ENCODE measurements at places on chromosomes 7 and 10.

GRCh38 chr10:50508315-50509051 lies 115.3 kb downstream of the SGMS1 start:
- peak; percentile 20 for DNase-seq

GRCh38 chr7:31664890-31665289 lies 22.1 kb upstream of the PPP1R17 start:
- no peak for DNase-seq

DNA sequence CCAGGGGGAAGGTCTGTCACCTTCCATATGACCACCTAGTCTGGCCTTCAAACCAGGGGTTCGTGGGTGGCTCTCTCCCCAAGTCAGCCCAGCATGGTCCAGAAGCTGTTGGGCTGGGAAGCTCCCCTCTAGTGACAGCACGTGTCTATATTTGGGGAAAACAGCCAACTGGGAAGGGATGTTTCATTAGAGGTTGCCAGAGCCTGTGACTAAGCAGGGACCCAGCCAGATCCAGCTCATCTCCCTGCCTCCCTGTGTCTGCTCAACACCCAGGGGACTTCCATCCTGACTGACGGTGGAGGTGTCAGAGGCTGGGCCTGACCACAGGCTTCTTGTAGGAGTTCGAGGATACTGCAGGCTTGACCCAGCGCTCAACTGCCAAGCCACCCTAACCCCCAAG lies 10.5 kb downstream of the STYXL1 start:
- no peak for DNase-seq

GRCh38 chr10:60206735-60207134 lies 182.9 kb downstream of the ANK3 start:
- no peak for DNase-seq

DNA sequence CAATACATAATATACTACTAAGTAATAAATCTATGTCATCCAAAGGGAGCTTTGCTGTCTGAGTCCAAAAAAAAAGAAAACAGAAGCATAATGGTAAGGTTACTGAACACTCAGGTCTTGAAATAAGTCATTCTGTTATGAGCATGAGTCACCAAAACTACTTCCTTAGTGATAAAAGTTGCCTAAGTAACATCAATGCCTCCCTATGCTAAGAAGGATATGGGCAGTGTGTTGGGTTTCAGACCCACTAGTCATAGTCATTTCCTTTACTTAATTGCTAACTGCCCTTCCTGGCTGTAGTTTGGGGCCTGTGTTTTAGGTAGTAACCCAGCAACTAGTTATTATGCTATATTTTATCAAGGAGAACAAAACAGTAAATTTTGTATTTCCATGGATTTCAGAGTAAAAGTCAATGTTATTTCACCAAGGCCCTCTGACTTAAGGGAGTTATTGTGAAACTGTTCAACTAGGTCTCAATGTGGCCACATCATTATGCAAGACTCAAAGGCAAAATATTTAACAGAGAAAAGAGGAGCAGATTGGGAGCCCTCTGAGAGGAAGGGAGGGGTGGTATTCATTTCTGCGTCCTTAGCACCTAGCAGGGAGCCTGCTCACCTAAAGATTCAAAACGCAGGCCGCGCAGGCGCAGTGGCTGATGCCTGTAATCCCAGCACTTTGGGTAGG lies 11.7 kb upstream of the VIM start:
- DNase-seq: no peak

DNA sequence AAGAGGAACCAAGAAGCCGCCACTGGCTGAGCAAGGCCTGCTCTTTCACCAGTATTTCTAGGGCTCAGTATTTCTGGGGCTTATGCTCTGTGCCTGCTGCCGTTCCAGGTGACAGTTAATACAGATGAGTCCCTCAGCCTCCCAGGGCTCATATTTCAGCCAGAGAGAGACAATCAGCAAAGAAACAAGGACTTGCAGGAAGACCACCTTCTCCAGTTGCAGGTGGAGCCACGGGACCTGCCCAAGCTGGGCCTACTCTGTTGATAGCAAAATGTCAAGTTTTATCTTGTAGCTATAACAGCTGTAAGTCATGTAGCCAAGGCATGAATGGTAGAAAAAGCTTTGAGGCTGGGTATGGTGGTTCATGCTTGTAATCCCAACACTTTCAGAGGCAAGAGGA lies 42.7 kb downstream of the NPTX2 start:
- DNase-seq: no peak

DNA sequence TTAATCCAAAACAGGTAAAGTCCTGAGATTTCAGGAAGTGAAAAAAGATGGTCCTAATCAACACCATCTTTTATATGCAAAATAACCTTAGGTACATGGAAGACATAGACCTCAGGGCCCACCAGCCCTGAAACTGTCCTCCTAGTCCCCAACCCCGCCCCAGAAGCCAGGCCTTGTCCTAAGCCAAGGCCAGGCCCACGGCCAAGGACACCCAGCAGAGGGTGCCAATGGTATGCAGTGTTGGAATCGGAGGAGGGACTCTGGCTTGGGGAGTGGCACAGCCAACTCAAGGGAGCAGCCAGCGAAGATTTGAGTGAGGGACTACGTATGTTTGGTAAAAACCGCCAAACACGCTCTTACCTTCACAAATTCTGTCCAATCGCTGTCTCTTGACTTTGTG lies 96.7 kb downstream of the ZRANB1 start:
- DNase-seq: no peak

GRCh38 chr7:116787881-116788280 lies 74.5 kb upstream of the CAPZA2 start:
- DNase-seq: no peak

- no peak for DNase-seq
Measured at GRCh38 chr7:146172112-146172511, 55.5 kb downstream of the CNTNAP2 start.

DNA sequence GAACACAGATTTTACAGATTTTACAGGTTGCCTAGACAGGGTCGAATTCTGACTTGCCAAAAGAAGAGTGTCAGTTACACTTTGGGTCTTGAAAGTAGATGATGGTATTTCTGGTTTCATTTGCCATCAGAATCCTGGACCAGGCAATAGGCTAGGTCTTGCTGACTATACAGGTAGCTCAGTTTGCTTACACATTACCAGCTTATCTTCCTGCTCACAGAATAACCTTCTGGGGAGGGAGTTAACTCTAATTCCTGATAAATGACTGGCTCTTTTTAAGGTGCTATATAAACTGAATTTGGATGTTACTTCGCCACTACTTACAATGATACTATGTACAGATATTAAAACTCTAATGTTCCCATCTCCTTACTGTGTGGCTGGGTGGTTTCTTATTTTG lies 39.8 kb downstream of the GBF1 start:
- no peak for DNase-seq

GRCh38 chr7:132756484-132756990 lies 180.3 kb upstream of the PLXNA4 start:
- no peak for DNase-seq

GRCh38 chr10:94963901-94964300 lies 25.4 kb downstream of the CYP2C9 start:
- DNase-seq: no peak

DNA sequence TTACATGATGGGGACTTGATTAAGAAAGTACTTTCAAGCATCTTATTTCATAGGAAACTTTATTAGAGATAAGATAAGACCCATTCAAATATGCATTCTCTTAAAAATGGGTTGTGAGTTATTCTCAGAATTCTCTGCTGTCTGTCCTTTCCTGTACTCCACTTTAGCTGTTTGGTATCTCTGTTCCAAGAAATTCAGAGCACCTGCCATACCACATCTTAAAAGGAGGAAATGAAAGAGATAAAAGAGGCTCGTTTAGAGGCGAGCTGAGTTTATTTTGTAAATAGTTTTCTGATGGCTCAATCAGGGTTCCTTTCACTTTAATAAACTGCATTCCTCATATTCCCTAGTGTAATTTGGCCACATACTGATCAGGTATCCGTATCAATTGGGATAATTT lies 87.2 kb downstream of the MDFIC start:
- no peak for DNase-seq

GRCh38 chr10:69797959-69798358 lies 3.7 kb upstream of the COL13A1 start:
- no peak for DNase-seq
